Ascending aorta (tissue), 2 donors: ENCODE measurements at places on chromosomes 2 and 18.

DNA sequence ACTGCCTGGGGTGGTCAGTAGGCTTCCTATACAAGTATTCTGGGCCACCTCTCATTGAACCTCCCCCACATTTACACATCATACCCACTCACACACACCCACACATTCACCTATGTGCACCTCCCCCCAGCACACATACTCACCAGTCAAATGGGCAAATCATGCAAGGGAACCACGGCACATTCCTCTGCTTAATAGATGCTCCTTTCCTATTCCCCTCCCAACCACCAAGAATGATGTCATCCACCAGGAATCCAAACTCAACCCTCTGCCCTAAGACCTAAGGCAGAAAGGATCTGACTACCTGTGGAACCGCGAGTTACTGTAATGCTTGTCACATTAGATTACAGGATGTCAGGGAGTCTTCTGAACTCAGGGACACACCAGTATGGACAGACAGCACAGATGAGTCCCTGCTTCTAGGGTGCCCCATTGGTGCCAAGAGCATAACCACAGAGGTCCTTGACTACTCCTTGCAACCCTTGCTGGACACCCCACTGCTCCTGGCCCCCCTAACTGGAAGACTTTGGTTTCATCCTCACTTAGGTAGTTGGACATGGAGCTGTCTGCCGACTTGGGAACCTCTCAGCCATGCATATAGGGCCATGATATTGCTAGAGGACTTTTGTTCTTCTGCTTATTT lies 21.5 kb upstream of the CAB39 start:
- no peak for DNase-seq

- no peak for DNase-seq
These were observed 898.7 kb downstream of the BCL11A start for GRCh38 chr2:59654710-59655109.

- DNase-seq = no peak
These were observed 47.6 kb upstream of the MSTN start for GRCh38 chr2:190110131-190110530.

- no peak for DNase-seq
These were observed 497.5 kb downstream of the TNS1 start for GRCh38 chr2:217505303-217505702.

DNA sequence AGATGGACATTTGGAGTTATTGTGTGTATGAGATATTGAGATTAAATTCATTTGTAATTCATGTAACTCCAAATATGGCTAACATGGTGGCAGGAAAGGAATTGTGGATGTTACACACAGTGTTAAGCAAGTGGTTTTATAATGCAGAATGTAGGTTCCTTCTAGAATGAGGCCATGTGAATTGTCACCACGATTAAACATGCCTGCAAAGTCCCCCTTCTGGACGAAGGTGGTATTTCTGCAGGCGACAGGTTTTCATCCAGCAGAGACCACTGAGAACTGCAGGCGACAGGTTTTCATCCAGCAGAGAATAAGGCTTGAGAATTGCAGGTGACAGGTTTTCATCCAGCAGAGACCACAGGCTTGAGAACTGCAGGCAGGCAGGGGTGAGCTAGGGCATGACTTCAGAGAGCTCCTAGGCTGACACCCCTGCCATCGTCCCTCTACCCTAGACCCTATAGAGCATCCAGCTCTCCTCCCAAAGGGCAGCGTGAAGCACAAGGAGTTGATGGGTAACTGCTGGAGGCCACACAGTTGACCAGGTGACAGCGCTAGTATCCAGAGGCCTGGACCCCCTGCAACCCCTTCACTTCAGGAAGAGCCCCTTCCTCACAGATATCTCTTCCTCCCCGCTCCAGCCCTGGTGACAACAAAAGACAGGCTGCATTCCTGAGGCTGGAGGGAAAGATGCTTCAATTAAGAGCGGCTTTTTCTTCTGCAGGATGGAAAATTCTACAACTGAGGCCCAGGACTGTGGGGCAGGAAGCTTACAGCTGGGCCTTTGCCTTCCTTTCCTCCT lies 175.8 kb downstream of the LOXHD1 start:
- DNase-seq = no peak

DNA sequence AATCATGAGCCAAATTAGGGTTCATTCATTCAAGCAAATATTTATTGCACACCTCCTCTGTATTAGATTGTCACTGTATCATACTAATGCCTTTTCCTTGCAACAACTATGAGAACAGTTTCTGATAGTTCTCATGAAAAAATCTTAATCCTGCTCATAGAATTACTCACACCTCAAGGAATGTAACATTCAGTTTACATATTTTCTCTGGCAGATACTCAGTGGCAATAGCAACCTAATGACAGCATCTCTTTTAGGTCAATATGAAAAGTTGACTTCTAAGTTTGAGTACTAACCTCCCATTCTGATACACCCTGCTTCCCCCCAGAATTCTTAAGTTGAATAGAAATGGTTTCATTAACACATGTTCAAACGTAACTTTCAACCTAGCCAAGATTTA lies 132.0 kb downstream of the VWC2L start:
- no peak for DNase-seq
